Activated CD4-positive, alpha-beta T cell treated with anti-CD3 and anti-CD28 coated beads, Interleukin-2, amount 50 U/mL, for 4 hours (primary cell): ENCODE measurements at places on chromosomes 7 and 10.

DNA sequence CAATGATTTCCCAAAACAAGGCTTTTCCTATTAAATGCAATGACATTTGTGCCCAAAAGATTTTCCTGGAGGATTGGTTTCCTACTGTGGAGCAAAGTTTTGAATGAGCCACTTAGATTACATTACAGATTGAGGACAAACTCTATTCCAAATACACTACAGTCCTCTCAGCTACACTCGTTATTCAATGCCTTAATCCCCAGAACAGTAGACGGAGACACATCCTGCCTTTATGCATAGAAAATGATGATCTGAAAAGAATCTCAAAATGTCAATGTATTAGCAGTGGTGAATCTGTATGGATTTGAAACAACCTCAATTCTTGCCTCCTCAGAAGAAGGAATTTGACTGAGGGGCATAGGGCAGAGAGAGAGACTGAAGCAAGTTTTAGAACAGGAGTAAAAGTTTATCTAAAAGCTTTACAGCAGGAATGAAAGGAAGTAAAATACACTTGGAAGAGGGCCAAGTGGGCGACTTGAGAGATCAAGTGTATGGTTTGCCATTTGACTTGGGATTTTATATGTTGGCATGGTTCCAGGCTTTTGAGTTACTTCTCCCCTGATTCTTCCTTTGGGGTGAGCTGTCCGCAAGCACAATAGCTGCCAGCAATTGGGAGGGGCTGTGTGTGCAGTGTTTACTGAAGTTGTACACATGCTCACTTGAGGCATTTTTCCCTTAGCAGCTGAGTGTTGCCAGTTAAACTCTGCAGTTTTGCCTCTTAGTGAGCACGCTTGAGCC, 891.9 kb upstream of the MBL2 start:
- DNase-seq = no peak

GRCh38 chr7:129401967-129402860, 32.0 kb upstream of the STRIP2 start:
- no peak for DNase-seq

DNA sequence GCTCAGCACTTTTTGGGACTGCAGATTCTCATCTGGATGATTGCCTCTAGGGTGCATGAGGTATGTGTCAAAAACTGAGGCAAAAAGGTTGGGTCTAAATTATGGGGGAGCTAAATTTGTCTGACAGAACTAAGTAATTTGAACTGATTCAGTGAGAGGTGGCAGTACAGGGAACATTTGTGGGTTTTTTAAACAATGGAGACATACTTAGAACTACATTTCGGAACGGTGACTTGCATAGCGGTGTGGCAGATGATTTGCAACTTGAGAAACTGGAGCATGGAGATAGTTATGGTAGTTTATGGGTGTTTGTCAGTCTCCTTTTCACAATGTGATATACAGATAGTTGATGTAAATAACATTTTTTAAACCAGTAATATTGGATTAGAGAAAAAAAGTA, 14.6 kb downstream of the TBC1D12 start:
- DNase-seq = no peak

DNA sequence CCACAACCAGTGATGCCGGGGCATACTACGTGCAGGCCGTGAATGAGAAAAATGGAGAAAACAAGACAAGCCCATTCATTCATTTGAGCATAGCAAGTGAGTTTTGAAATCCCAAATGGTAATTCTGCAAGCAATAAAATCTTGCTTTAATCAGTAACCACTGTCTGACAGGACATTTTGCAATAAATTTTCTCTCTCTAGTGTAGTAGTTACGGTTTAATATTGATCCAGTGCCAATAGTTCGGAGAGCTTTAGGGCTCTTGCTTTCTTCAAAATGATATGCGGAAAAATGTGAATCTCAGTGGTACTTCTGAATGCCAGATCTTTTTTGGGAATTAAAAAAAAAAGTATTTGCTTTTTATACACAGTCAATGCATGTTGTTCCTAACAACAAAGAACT, 520.4 kb downstream of the SDK1 start:
- DNase-seq = no peak

GRCh38 chr10:122812751-122813150, 32.9 kb downstream of the CUZD1 start:
- DNase-seq = no peak

DNA sequence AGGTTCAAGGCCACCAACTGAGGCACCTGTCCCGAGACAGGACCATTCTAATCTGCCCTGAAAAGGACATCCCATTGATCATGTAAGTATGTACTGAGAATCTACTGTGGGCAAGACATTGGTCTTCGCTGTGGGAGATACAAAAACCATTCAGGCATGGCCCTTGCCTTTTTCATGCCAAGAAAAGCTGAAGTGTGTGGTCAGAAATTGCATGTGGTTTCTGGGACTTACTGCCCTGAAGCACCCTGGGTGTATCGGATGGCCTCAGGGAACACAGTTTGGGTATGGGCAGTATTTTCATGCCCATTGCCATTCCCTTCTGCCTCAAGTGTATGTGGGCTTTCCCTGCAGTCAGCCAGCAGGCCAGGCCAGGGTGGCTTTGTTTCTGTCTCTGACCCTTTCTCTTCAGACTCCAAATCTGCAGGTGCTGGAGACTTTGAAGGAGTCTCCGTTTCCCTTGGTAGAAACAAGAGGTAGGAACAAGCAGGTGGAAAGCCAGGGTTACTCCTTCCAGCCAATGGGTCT, 285.7 kb downstream of the ZEB1 start:
- DNase-seq = no peak

- no peak for DNase-seq
These were observed 215.5 kb downstream of the THSD7A start for GRCh38 chr7:11616466-11616865.

GRCh38 chr7:23294549-23295400, 4.4 kb upstream of the MALSU1 start:
- no peak for DNase-seq

DNA sequence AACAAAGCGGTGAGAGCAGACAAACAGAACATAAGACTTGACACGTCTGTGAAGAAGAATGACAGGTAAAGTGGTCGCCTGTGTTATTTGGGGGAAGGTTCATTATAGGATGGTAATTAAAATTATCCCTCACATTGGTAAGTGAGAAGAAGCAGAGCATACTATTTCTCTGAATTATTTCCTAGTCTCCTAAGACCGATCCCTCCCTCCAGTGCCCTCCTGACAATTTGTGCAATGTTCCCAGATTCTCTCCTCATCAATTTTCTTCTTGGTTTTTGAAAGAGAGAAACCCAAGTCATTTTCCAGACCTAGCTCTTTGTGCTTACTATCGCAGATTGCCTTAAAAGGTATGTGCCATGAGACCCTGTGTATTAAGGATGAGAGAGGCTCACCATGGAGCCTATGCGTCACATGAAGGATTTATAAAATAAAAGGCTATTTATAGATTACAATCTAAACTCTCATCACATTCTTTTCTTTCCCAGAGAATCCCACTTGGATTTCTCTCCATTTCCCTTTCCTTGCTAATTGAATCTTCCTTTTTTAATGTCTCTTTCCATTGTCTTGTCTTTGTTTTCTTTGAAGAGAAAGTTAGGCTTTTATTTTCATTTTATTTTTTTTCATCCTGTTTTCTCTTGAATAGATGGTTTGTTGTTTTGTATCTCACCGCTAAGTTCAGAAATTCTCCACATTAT, 112.0 kb downstream of the PPP1R3A start:
- no peak for DNase-seq

DNA sequence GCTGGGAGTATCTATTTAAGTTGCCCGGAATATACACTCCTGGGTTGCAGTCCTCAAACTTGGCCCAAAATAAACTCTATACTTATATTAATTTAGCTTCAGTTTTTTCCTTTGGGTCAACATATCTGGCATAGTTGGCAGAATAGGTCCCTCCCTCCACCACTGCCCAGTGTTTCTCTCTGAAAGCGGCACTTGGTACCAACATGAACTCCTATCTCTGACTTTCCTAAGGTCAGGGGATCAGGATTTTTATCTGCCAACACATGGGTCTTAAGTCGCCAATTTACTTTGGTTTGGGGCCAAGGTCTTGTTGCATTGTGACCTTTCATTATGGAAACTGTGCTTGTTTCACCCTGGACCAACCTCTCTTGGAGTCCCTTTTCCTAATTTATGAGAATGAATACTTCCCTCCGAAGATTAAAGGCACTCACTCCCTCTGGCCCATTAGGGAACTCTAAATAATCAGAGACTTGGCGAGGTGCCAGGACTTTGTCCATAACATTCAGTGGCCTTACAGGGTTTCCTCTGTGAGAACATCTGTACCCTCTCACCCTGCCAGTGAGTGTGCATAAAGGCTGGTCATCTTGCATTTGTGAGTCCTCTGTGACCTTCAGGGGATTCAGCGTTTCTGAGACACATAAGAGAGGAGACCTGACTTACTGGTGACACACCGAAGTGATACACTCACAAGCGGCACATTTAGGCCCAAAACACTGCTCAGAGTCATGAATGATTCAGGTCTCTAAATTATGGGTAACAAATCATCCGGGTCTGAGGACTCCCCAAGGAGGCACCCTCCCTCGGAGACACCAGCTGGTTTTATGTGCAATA, 19.7 kb upstream of the FKBP9 start:
- no peak for DNase-seq
